ENCODE measurements at places on chromosomes 3 and 15.

GRCh38 chr3:68306571-68306970, 625.8 kb downstream of the TAFA4 start:
- no peak overlapping the region for H3K27ac ChIP-seq
- H3K4me3 ChIP-seq, result no peak overlapping the region
- DNase-seq, result no peak

DNA sequence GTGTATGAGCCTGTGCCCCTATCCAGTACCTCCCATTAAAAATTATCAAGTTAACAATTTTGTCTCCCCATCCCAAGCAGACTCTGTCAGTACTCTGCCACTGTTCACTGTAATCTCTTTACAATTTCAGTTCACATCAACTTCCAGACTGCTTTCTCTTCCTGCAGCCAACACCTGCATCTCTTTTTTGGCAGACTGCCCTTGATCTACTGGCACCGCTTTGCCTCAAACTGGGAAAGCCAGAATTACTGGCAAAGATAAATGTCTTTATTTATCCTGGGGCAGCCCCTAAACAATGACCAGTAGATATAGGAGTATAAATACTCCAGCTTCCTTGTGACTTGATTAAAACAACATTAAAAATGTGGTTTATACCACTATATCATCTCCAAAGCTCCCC, 494.1 kb downstream of the ZNF385D start:
- H3K36me3 ChIP-seq, result no peaks in the 10 kb centered on the region
- no peaks in the 10 kb centered on the region for H3K4me1 ChIP-seq
- H3K4me3 ChIP-seq, result no peak overlapping the region

- H3K27me3 ChIP-seq, result no peaks in the 10 kb centered on the region
- H3K4me3 ChIP-seq, result no peak overlapping the region
- no peak overlapping the region for H3K27ac ChIP-seq
- no peaks in the 10 kb centered on the region for H3K4me1 ChIP-seq
- H3K36me3 ChIP-seq, result no peaks in the 10 kb centered on the region
- no peak for DNase-seq
Observed at GRCh38 chr15:91109885-91110284, 9.8 kb downstream of the SV2B start.

GRCh38 chr3:15313461-15313860, 18.9 kb downstream of the SH3BP5 start:
- H3K27me3 ChIP-seq, result no peaks in the 10 kb centered on the region
- peak; percentile 91 for DNase-seq
- peaks cover 65% of the 10 kb centered on the region for H3K4me1 ChIP-seq
- no peak overlapping the region for H3K4me3 ChIP-seq
- peak overlapping the region; percentile 90 for H3K27ac ChIP-seq
- no peaks in the 10 kb centered on the region for H3K36me3 ChIP-seq

DNA sequence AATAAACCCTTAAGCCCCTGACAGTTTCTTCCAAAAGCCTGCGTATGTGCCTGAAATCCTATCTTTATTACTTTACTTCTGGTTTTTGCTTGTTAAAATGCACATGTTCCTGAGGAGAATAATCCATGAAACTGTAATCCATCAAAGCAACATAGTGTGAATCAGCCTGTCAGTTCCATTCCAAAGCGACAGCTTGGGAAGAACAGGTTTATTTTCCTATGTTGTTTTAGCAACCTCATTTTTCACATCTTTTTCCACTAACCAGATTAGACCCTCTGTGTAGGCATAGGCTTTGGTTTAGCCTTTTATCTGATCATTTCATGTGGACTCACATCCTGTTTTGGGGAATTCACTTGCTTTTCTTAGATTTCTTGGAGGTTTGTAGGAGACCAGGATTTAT, 988.0 kb downstream of the SQOR start:
- H3K4me3 ChIP-seq, result no peak overlapping the region
- H3K36me3 ChIP-seq, result no peaks in the 10 kb centered on the region
- no peak for DNase-seq
- no peaks in the 10 kb centered on the region for H3K27me3 ChIP-seq
- no peak overlapping the region for H3K27ac ChIP-seq

GRCh38 chr3:10459954-10460754, 45.2 kb downstream of the ATP2B2 start:
- H3K4me3 ChIP-seq, result no peak overlapping the region
- no peaks in the 10 kb centered on the region for H3K27me3 ChIP-seq
- no peaks in the 10 kb centered on the region for H3K4me1 ChIP-seq
- no peaks in the 10 kb centered on the region for H3K36me3 ChIP-seq

- no peak overlapping the region for H3K27ac ChIP-seq
- peak; percentile 37 for DNase-seq
- H3K27me3 ChIP-seq, result no peaks in the 10 kb centered on the region
- H3K4me3 ChIP-seq, result no peak overlapping the region
- no peaks in the 10 kb centered on the region for H3K36me3 ChIP-seq
- H3K4me1 ChIP-seq, result no peaks in the 10 kb centered on the region
Observed at GRCh38 chr3:8607234-8608040, 37.2 kb downstream of the SSUH2 start.

GRCh38 chr3:43153216-43154083, 47.6 kb upstream of the POMGNT2 start:
- DNase-seq, result peak; percentile 17
- no peaks in the 10 kb centered on the region for H3K27me3 ChIP-seq
- no peaks in the 10 kb centered on the region for H3K4me1 ChIP-seq
- no peaks in the 10 kb centered on the region for H3K36me3 ChIP-seq
- H3K27ac ChIP-seq, result no peak overlapping the region

- no peaks in the 10 kb centered on the region for H3K4me1 ChIP-seq
- H3K27ac ChIP-seq, result no peak overlapping the region
- H3K27me3 ChIP-seq, result no peaks in the 10 kb centered on the region
- peaks cover 6% of the 10 kb centered on the region for H3K36me3 ChIP-seq
Observed at GRCh38 chr15:65626856-65627255, 5.1 kb downstream of the SLC24A1 start.

GRCh38 chr3:187288131-187288854, 3.2 kb downstream of the MASP1 start:
- DNase-seq, result no peak
- H3K36me3 ChIP-seq, result no peaks in the 10 kb centered on the region
- no peak overlapping the region for H3K27ac ChIP-seq
- H3K27me3 ChIP-seq, result no peaks in the 10 kb centered on the region

- no peak overlapping the region for H3K4me3 ChIP-seq
- H3K4me1 ChIP-seq, result no peaks in the 10 kb centered on the region
- no peaks in the 10 kb centered on the region for H3K36me3 ChIP-seq
- no peaks in the 10 kb centered on the region for H3K27me3 ChIP-seq
- DNase-seq, result no peak
- H3K27ac ChIP-seq, result no peak overlapping the region
Observed at GRCh38 chr3:100615684-100616083, 6.3 kb downstream of the ADGRG7 start.

- no peak overlapping the region for H3K4me3 ChIP-seq
- no peaks in the 10 kb centered on the region for H3K36me3 ChIP-seq
- H3K27ac ChIP-seq, result no peak overlapping the region
- H3K4me1 ChIP-seq, result no peaks in the 10 kb centered on the region
- H3K27me3 ChIP-seq, result no peaks in the 10 kb centered on the region
Observed at GRCh38 chr15:52150043-52150825, 37.7 kb upstream of the BCL2L10 start.

All from thyroid gland (tissue), 4 donors.